Stimulated activated CD4-positive, alpha-beta T cell treated with anti-CD3 and anti-CD28 coated beads, Interleukin-1b, Interleukin-23, amount 100 ng/mL, for 24 hours (primary cell): ENCODE measurements at places on chromosomes 3 and 15.
A peak's percentile ranks its signal among the peaks of the same experiment; 100 is the strongest.

DNA sequence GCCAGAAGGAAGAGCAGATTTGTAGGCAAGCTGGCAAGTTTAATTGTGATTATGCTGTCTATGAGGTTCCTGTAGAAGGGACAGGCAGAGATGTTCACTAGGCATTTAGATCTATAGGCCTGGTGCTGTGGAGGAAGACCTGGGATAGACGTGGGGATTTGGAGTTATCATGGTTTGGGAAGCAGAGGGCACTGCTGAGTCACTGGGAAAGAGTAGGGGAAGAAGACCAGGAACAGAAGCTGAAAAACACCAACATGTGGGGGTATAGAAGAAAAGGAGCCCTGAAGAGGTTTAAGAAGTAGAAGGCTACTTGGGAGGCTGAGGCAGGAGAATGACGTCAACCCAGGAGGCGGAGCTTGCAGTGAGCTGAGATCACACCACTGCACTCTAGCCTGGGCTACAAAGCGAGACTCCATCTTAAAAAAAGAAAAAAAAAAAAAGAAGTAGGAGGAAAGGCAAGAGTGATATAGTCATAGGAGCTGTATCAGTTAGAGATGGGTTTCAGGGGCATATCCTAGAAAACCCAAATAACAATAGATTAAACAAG is 19.3 kb downstream of the GRK7 start:
- DNase-seq = no peak

- DNase-seq = peak; percentile 62
These were observed 10.5 kb downstream of the GNAI2 start for GRCh38 chr3:50246517-50246954.

DNA sequence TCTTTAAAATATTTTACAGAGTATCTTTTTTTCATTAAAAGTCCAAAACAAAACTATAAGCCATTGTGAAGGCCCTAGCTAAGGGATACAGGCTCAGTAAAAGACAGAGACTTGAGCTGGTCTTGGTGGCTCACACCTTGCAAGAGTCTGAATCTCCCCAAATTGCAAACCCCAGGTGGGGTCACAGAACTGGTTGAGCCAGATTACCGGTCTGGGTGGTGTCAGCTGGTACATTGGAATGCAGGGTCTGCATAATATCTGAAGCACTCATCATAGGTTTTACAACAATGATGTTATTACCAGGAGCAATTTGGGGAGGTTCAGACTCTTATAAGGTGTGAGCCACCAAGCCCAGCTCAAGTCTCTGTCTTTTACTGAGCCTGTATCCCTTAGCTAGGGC is 201.2 kb upstream of the ARPP21 start:
- DNase-seq = no peak

GRCh38 chr15:78640527-78641101 is 396 bp downstream of the CHRNB4 start:
- no peak for DNase-seq

- no peak for DNase-seq
These were observed 69.9 kb upstream of the GATM start for GRCh38 chr15:45448066-45448915.

DNA sequence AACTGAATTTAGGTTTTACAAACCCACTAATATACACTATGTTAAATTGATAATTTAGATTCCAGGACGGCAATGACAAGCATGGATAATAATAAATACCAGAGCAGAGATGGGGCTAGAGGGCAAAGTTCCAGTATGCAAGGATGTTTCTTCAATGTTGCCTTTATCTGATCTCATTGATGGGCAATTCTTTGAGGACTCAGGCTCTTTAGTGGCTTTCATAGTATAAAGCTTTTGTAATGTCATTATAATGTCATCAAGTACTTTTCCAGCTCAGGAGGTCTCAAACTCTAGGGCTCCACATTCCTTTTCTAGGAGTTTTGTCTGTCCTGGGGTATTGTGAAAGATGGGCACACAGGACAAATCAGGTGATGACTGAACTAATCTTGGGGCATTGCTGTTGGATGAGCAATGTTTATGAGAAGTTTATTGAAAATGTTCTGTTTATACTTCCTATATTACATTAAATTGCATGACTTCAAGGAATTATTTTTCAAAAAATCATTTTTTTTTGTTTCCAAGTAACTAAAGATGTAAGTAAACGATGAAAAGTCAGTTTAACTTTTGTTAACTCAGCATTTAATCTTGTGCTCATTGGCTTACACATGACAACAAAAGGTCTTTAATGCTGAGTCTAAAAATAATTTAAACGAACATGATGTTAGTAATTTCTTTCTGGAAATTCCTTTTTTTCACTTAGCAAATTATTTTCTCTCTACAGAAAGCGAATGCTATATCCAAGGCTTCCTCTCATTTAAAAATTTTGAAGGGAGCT is 116.4 kb downstream of the OXSM start:
- DNase-seq = no peak

- DNase-seq = peak; percentile 55
These were observed 41.4 kb upstream of the UMPS start for GRCh38 chr3:124688581-124689454.

DNA sequence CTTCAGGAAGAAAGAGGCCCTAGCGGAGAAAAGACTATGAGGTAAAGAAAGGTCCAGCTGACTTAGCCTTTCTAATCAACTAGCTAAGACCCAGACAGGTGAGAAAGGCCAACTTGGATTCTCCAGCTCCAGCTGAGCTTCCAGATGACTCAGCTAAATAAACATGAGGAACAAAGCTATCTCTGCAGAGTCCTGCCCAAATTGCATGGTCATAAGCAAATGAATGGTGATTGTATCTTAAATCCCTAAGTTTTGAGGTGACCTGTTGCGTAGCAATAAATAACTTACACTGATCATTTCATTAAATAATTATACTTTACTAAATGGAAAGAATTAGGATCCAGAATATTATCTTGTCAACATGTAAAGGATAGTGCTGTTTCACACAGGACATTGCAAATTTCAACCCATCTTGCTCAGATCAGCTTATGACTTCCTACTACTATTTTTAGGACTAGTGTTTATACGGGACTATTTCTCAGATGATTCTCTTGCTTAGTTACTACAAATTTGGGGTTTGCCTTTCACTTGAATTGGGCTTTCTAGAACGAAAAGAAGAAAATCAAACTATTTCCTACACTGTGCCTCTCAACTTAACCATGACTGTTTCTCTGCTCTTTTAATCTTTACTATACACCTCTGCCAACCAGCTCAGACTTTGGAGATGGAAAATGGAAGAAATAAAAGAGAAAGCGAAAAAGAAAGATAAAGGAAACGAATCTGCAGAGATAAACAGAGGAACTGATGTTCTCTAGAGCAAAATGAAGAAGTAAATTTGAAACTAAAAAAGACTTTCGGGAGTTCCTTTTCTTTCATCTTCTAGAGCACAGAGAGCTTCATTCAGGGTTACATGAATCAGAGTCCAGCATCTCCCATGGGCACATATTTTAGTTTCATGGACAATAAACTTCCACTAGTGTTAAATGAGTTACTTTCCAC is 6.6 kb upstream of the ADGRG7 start:
- no peak for DNase-seq
